Umbilical cord (tissue), 2 donors: ENCODE measurements at places on chromosomes 6 and 20. TPM values are rescaled to one million over a fixed set of nuclear protein-coding genes. Genes with fewer than 3 reads are reported as not detected.

GRCh38 chr6:108716801-108717791, 131.1 kb upstream of the ARMC2 start:
- no peak for DNase-seq

- DNase-seq = no peak
Observed at GRCh38 chr20:36063916-36064657, 90.5 kb upstream of the EPB41L1 start.

DNA sequence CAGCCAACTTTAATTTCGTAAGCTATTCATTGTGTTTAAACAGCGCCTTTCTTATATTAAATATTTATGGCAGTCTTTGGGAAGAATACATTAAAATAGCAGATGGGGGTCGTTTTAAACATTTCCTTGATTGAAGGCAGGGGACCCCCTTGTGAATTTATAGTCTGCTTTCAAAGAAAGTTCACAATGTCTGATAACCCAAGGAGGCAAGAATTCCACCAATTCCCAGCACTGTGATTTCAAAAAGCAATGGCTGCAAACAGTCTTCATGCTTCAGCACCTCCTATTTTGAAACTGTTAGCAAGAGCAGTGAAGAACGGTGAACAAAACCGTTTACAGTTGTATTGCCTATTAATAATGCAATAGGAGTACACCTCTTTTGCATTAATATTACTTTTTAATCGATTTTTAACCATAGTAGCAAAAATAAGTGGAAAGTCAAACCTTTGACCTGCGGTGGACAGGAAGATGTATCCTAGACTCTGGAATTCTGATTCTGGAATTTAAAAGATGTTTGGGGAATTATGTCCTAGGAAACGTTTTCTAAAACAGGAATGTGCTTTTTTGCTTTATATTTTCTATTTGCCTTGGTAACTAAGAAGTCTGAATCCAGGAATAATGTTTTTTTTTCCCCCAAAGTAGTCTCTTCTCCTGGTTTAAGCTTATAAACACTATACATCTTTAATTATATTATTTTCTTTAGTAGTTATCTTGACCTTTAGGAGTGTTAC, 393.0 kb downstream of the CDKAL1 start:
- no peak for DNase-seq

DNA sequence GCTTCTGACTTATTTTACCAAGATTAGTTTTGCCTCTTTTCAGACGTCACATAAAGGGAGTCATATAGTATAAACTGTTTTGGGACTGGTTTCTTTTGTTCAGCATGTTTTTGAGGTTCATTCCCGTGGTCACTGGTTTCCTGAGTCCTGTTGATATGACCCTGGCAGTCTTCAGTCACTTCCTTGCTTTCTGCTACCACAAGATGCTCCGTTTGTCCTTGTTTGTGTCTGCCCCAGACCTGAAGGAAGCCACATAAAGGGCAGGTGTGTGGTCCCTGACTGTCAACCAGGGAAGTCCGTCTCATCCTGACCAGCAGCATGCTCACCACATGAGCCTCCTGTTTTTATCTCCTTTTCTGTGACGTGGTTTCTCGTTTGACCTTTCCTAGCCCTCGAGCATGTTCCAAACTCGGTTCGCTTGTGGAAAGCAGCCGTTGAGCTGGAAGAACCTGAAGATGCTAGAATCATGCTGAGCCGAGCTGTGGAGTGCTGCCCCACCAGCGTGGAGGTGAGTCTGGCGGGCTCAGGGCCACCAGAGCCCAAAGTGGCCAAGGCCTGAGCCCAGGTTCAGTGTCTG, 26.1 kb upstream of the C20orf204 start:
- no peak for DNase-seq

FAM217A gene
- total RNA-seq = 0.48 TPM
